RWPE1 (cell line): ENCODE measurements at places on chromosomes 7 and 10.
A peak's percentile ranks its signal among the peaks of the same experiment; 100 is the strongest.

- no peak for DNase-seq
Observed at GRCh38 chr7:18948521-18948920, 168.9 kb downstream of the TWIST1 start.

- DNase-seq, result peak; percentile 42
Observed at GRCh38 chr7:12638851-12639456, 48.5 kb upstream of the ARL4A start.

- DNase-seq, result no peak
Observed at GRCh38 chr7:44609829-44610228, 3.4 kb downstream of the OGDH start.

DNA sequence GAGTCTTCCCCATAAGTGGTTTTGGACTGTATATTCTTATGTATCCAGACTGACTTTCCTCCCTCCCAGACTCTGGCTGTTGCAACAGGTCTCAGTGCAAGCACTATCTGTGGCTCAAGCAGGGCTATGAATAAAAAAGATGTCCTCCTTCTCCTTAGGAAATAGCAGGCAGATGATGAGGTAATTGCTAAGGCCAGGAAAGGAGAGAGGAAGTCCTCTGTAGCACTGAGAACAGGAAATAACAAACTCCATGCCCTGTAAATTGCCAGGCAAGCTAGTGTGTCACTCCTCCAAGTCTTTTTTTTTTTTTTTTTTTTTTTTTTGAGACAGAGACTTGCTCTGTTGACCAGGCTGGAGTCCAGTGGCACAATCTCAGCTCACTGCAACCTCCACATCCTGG, 900.1 kb downstream of the TYW1 start:
- DNase-seq, result no peak

- DNase-seq, result no peak
Observed at GRCh38 chr7:84627250-84627649, 432.7 kb upstream of the SEMA3A start.

DNA sequence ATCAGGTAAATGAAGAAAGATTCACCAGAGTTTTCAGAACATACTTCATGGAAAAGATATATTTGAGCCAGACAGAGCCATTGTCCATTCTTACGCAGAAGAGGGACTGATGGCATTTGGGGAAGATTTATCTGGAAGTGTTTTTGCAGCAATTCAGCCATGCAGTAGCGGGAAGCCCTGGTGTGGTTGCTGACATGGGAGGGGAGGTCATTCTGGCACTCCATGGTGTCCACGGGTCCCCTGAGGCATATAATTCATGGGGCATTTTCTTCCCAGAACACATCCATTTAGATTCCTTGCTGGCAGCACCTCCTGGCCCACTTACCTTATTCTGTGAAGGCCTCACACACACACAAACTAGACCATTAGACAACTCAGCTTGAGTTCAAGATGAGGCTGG, 55.6 kb downstream of the WIPF3 start:
- no peak for DNase-seq

DNA sequence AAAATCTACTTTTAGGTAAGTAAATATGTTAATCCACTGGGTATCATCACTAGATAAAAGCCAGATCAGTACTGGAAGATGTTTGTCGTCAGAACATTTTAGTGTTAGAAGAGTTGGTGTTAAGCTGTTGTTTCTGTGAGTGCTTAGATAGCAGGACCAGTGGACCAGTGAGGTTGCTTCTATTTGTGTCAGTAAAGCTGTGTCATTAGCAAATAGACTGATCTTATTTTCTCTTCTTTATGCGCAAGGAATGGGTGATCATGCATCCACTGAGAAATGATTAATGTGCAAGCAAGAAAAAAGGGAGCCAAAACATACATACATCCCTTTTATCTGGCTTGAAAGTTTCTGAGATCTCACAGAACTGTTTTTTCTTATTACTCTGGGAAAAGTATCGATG, 42.6 kb downstream of the EXOC4 start:
- DNase-seq, result no peak
